GF-D8 (cell line): ENCODE measurements at places on chromosomes 5 and 9.

DNA sequence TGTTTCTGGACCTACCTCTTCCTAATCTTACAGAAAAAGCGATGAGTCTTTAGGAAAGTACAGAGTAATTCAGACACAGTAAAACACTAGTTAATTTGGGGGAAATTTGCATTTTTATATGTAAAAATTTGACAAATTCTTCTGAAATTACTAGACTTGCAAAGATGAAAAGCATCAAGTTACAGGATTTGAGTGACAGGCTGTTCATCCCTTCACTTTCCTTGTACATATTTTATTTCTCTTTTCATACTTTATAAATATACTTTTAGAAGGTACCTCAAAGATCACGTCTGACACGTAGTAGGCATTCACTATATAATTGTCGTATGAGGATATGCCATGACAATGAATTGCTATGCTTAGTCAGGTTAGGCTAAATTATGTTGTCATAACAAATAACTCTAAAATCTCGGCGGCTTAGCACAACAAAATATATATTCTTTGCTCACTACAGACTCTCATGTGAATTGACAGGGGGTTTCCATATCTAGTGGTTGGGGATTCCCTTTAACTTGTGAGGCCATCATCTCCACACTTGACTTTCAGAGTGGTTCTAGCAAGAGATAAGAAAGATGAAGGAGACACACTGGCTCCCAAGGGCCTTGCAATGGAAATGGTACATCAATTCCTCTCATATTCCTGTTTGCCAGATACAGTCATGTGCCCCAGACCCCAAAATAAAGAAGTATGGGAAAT, 154.1 kb upstream of the TUT7 start:
- no peak for DNase-seq

DNA sequence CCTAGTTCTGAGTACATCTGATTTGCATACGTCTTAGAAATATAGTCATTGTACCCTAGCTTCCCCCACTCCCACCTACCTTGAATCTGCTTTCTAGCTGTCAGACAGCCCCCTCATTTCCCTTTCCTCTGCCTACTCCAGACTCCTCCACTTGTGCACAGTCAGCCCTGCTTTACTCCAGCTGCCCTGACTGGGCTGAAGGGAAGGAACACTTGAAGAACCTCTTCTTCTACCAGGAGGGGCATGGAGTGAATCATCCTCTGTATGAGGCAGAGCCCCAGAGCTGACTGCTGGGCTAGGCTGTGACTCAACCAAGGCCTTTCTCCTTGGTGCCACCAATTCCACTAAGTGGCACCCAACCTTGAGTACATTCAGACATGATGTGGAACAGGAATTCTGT, 18.1 kb upstream of the ZFR start:
- no peak for DNase-seq

- DNase-seq = no peak
Measured at GRCh38 chr5:39774605-39775004, 349.8 kb upstream of the DAB2 start.

- peak; percentile 36 for DNase-seq
Measured at GRCh38 chr9:4985386-4986266, 554 bp downstream of the JAK2 start.

DNA sequence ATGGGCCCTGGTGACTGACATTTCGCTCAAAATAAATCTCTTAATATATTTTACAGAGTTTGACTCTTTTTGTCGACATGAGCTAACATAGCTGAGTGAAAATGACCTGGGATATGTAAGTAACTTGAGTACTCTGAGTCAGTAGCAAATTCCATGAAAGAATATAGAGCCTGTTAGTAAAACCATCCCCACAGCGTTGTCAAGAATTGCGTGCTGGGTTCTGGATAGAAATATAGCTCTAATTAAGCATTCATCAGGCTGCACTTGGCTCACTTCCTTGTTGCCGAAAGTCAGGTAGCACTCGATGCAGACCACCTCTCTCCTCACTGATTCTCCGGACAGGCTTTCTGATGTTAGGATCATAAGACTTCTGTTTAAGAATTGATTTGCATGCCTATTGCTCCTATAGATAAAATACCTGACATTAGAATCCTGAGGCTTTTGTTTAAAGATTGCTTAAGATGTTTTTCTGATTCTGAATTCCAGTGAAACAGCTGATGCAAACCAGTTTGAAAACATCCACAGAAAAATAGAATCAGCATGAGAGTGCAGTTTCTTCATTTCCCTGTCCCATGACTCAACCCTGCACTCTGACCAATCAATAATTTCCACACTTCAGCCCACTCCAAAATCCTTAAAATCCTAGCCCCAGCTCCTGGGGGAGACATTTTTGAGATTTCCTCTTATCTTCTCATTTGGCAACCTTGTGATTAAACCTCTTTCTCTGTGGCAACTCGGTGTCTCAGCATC, 310.6 kb downstream of the DIRAS2 start:
- no peak for DNase-seq

- DNase-seq = no peak
Measured at GRCh38 chr5:33433303-33434240, 7.2 kb upstream of the TARS1 start.

DNA sequence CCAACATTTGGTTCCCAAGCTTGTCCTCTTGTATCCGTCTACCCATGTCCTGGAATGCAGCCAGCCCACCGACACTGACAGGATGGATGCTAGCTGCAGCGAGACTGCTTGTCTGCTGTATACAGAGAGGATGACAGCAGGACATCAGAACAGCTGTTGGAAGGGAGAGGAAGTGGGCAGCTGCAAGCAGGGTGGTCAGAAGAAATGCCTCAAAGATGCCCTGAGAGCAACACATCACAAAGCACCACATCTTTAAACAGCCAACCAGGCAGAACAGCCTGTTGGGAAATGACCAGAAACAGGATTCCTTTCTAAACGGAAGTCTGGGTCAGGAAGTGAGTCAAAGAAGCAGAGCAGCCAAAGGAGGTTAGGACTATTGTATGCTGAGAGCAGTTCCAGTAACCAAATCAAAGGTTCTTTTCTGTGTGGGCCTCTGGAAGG, 219.1 kb downstream of the NDUFS4 start:
- no peak for DNase-seq

DNA sequence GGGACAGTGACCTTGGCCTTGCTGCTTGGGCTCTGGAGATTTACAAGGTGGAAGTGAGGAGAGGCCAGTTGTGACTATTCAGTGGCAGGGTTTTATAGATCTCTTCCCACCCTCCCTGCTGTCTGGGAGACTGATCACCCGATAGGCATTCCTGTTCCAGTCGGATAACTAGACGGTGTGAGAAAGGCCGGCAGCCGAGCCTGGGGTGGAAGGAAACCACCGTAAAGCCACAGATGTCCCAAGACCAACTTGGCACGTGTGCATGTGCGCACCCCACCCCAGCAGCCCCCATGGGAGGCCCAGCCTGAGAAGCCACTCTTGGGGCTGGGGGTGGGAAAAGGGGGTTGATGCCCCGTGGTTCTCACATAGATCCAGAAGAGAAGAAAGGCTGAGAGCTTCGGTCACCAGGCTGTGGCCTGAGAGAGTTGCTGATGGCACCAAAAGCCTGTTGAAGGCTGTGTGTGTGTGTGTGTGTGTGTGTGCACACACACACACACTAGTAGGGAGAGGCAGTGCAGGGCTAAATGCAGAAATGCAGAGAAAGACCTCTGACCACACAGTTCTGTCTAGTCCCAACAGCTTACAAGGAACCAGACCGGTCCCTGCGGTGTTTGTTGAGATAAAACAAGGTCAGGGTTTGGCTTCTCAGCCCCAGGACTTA, 225.8 kb downstream of the FANCC start:
- DNase-seq = peak; percentile 34

- no peak for DNase-seq
Measured at GRCh38 chr9:10045598-10045997, 567.2 kb downstream of the PTPRD start.

GRCh38 chr5:127450046-127450445, 67.4 kb upstream of the PRRC1 start:
- no peak for DNase-seq

DNA sequence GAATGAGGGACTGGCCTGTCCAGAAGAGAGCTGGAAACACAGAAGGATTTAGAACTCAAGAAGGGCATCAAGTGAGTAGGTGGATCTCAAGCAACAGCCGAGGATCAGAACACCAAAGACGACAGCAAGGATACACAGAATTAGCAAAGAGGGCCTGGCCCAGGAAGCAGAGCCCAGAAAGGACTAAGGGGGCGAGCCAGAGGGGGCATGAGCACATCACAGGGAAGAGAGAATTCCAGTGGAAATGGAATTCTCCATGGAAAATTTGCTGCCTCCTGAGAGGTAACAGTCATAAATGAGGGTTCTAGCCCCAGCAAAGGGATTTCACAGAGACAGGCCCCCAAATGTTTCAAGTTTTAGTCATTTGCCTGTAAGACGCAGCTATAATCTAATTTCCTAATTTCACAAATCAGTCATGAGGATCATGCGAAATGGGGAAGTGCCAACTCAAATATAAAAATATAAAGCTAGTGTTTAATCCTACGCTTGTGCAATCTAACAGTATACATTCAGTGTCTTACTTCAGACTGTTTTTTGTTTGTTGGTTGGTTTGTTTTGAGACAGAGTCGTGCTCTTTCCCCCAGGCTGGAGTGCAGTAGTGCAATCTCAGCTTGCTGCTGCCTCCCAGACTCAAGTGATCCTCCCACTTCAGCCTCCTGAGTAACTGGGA, 46.7 kb downstream of the FNBP1 start:
- peak; percentile 15 for DNase-seq

GRCh38 chr9:110744715-110745384, 76.3 kb downstream of the MUSK start:
- no peak for DNase-seq

DNA sequence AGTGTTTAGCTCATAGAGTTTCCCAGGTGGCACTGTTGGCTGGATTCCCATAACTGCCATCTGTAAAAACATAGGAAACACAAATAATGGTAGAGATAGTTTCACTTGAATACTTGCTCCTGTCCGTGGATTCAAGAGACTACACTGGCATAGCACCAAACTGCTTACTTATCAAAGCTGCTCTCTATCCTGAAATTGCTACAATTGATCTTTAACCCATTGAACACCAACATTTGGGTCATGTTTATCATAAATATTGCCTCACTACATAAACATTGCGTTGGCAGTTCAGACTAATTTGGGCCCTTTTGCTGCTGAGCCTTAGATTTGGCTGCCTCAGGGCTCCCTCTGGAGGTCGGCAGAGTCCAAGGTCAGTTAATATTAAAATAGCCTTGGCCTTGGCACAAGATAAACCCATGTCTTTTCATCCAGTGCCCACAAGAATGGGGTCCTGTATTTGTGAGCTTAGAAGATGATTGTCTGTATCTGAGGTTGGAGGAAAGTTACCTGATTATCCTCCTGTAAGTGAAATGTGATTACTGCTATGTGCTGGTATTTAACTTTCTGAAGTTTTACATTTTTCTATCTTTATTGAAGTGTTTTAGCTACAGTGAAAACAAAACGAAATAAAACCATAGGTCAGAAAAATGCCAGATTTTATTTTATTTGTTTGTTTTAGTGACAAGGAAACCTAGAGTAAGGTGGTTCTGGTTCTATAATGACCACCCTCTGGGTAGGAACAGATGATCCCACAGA, 4.0 kb upstream of the RANBP3L start:
- DNase-seq = peak; percentile 1

DNA sequence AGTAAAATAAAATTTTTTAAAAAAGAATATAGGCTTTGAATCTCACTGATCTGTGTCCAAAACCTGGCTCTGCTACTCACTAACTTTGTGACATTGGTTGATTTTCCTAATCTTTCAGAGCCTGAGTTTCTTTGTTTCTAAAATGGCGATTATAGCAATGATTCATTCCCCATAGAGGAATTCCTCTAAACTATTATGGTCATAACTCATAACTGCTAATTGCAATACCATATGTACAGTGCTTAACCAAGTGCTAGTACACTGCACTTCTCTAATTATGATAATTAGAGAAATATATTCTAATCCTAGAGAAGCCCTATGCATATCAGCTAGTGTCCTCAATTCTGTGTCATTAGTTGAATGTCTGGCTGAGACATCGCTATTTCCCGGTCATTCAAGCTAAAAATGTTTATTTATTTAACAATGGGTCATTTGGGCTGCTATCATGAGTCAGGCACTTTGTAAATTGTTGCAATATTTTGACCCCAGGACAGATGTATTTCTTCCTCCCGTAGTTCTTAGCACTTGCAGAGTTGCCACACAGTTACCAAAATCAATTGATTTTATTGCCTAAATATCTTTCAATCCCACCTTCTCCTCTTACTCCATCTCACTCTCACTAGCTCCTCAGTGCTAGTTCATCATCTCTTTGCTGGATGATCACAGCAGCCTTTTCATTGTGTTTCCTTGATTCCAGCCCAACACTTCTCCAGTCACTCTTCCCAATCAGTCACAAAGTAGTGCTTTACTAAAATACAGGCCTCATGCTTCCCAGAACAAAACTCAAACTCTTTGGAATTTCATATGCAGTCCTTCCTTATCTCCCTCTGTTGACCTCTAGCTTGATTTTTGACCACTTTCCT, 200.9 kb upstream of the PAPPA start:
- no peak for DNase-seq

DNA sequence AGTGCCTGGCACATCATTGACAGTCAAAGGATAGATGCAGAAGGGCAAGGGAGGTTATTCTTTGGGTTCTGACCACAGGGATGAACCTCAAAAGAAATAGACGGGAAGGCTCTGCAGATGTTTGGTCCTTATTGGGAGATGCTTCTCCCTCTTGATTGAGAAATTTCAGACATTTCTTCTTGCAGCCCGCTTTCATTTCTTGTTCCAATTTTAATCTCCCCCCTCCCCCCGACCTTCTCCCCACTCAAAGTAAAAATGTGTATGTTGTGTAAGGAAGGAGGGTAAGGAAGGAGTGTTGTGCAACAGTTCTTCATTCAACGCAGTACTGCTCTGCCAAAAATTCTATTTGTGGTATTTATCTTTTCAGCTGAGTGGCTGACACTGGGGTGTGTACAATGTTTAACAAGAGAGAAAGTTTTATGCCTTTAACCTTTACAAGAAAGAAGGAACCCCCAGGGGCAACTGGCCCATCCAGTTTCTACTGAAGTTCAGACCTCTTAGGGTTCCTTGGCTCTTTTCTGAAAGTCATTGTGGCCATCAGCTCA, 46.3 kb upstream of the TNFSF15 start:
- DNase-seq = no peak

- no peak for DNase-seq
Measured at GRCh38 chr5:149765932-149766331, 35.8 kb downstream of the PPARGC1B start.

DNA sequence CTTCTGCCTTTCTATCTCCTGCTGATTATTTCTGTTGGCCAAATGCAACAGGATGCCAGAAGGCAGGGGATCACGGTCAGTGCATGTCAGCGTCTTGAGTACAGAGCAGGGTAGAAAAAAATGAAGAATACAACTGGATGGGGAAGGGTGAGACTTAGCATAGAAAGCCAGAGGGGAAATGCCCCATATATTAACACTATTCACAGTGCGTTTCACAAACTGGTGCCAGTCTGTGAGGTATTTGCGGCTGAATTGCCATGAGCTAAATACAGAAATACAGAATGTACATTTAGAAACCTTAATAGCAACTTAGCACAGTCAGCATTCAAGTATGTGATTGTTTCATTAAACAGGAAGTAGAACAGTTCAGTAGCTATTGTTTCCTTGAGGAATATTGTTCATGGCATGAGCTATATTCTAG, 31.0 kb upstream of the SLC1A3 start:
- DNase-seq = no peak

GRCh38 chr5:154947778-154948177, 6.9 kb downstream of the MRPL22 start:
- no peak for DNase-seq

GRCh38 chr5:56516441-56516840, 283.3 kb upstream of the ANKRD55 start:
- DNase-seq = no peak
